NCI-H82 (cell line): ENCODE measurements at places on chromosomes 16 and 17.

- no peak for DNase-seq
Measured at GRCh38 chr17:70138291-70138865, 31.0 kb upstream of the KCNJ2 start.

DNA sequence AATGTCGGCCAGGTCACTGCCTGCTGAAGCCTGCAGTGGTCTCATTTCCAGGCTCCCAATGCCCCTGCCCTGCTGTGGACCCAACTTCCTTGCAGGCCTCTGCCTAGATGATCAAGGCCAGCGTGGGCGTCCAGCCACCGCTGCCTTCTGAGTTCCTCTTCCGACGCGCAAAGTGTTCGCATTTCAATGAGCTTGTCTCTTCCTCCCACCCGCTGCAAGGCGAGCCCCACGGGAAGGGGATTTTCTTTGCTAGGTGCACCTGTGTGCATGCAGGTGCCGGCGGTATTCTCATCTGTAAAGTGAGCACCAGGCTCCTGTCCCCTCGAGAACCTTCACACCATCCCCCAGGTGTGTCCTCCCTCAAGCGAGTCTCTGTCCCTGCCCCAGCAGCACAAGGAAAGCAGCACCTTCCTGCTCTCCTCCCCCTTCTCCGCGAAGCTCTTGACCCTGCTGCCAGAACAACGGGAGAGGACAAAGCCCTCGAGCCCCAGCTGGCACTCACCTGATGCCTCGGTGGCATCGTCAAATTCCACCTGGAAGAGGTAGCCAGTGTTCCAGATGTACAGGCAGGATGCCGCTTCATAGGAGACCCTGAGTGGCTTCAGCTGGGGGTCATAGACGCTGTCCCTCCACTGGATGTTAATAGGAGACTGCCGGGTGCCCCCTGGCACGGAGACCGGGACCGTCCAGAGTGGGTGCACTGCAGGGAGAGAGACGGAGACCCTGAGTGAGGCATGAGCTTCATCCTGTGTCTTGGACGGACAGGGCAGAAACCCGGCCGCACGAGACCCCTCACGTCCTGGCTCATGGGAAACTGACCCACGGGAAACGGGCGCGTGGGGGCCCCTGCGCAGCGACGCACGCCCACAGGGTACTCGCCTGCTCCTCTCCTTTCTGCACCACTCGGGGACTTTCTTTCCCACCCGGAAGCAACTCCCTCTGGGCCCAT lies 9.8 kb downstream of the CA5A start:
- DNase-seq, result no peak

- no peak for DNase-seq
Measured at GRCh38 chr16:58284031-58284430, 10.8 kb downstream of the PRSS54 start.

DNA sequence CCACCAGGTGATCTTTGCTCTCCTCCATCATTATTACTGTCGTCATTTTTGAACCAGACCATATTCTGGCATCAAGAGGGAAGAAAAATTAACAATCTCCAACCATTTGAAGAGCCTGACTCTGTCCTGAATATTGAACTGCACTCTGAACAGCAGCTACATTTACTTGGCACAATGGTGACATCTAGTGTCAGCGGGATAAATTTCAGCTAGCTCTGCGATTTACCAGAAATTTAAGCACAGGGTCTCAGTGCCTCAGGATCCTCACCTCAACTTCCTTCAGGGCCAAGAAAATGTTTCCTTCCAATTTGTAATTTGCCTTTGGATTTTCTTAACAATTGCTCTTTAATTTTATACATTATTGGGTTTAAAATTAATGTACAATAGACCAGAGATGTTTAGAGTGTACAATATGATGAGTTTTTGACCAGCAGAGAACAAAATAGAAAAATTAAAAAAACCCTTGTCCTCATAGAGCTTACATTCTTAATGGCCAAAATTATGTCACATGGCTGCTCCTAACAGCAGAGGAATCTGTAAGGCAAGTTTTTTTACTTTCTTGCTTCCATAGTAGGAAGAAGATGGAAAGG lies 10.7 kb upstream of the ZNF19 start:
- DNase-seq, result peak; percentile 78

DNA sequence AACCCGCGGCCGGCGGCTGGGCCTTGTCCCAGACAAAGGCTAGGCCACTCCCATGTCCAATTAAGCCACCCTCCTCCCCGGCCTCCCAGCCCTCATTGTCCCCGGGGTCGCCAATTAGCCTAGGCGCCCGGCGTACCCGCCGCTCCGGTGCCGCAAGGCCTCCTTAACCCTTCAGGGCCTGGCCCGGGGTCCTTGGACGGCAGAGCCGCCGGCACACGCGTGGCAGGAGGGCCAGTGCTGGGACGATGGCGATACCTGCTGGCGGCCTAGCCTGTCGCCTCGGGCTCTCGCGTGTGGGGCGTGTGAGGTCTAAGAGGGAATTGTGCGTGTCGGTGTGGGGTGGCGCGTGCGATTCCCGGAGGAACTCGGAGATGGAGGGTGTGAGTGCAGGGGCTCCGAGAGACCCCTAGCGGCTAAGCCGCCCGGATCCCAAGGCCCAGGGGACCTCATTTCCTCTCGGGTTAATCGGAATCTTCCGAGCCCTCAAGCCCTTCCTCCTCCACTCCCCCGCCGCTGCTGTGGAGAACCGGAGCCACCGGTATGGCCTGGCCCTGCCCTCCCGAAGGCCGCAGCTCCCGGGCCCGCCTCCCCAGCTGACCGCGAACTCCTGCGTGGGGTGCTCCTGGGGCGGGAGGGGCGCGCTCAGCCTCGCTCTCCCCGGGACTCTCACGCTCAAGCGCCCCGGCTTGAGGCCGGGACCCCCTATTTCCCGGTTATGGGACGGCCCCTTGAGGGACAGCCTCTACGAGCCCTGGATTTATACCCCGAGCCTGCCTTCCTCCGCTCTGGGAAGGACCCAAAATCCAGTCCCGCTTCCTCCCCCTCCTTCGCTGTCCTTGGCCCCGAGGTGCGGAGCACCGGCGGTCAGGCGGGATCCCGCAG lies 11.9 kb downstream of the TBX2 start:
- peak; percentile 83 for DNase-seq

GRCh38 chr17:52143542-52143941 lies 15.0 kb downstream of the CA10 start:
- peak; percentile 99 for DNase-seq

DNA sequence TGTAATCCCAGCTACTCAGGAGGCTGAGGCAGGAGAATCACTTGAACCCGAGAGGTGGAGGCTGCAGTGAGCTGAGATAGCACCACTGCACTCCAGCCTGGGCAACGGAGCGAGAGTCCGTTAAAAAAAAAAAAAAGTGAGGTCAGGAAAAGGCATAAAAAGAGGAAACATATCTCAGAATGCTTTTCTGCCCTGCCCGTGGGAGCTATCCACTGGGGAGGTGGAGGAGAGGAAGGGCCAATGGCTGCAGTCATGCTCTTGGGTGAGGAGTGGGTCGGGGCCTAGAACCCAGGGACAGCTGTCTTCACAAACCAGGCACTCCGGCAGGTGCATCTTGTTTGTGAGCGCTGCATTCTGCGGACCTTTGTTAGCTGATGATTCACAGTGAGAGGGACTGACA lies 60.0 kb upstream of the CDC42EP4 start:
- DNase-seq, result no peak

DNA sequence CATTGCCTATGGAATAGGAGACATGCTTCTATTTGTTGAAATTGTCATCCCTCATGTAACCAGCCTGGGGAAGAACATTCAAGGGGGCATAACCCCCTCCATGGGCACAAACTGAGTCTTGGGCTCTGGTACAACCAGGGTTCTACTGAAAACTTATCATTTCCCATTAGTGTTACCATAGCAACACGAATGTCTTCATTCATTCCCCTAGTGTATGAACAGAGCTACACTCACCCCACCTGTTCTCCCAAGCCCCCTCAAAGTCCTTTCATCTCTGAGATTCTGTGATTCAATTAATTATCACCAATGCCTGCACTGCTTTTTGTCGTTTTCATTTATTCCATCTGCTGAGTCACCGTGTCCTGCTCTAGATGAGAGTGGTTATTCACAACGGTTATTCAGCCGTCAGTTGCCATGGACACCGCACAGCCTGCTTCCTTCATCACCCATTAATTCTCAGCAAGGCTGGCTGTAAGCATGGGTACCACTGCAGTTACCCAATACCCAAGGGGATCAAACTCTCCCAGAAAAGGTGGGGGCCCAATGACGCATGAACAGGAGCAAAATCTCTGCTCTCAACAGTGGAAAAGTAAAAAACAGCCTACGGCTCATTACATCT lies 1.6 kb upstream of the GAST start:
- DNase-seq, result no peak

DNA sequence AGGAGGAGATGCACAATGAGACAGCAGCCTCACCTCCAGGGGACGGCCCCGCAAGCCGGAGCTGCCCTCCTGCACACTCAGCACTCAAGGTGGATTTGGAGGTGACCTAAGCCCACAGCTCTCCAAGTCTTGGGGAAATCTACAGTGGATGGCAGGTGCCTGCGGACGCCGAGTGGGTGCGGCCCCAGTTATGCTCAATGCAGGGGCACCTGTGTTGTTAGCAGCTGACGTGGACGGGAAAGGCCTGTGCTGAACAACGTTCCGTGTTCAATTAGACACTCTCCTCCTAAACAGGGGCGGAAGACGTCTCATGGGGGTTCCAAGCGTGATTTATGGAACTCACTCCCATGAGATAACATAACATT lies 22.0 kb upstream of the METRNL start:
- DNase-seq, result no peak

GRCh38 chr17:13114601-13115031 lies 96.8 kb upstream of the ELAC2 start:
- DNase-seq, result peak; percentile 69

DNA sequence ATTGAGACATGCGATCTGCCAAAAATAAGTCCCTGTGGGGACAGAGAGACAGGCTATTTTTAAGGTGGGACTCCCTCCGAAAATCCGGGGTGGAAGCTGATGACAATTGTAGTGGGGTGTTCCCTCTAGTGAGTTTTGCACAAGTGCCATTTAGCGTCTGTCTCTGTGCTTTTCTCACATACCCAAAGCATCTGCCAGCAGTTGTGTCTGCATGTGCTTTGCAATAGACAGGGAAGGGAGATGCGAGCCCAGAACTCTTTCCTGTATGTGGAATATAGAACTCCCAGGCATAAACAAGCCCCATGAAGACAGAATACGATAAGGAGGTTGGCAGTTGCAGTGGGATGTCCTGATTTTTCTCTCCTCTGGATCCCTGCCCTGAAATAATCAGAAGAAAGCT lies 282.7 kb upstream of the XYLT1 start:
- DNase-seq, result no peak

GRCh38 chr17:40069751-40070708 lies 7.3 kb downstream of the THRA start:
- DNase-seq, result peak; percentile 83

DNA sequence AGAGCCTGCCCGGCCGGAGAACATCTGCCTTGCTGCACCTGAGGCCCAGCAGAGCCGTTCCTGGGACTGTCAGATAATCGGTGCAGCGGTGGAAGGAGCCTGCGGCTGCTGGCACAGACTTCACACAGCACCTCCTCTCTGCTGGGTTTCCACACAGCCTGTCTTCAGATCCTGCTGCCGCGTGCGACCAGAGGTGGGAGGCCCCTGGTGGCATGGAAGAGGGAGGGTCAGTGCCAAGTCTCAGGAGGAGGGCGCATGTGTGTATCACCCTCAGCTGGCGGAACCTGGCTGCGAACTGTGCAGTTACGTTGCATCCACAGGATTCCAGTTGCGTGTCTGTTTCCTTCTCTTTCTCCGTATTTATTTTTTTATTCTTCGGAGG lies 3.3 kb downstream of the CDK5R1 start:
- peak; percentile 68 for DNase-seq

DNA sequence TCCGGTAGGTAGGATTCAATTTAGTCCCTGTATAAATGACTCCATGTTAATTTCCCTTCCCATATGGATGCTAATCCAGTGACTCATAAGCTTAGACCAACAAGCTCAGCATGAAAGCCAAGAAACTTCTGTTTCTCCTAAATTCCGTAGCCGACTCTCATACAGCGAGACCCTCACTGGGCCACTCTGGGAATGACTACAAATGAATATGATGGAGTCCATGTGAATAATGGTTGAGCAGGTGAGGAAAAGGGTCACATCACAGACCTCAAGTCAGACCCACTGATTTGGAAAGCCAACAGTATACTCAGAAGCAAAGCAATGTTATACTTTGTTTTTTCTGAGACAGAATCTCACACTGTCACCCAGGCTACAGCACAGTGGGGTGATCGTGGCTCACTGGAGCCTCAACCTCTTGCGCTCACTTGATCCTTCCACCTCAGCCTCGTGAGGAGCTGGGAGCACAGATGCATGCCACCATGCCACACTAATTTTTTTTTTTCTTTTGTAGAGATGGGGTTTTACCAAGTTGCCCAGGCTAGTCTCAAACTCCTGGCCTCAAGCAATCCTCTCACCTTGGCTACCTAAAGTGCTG lies 14.6 kb downstream of the RSL1D1 start:
- peak; percentile 86 for DNase-seq

DNA sequence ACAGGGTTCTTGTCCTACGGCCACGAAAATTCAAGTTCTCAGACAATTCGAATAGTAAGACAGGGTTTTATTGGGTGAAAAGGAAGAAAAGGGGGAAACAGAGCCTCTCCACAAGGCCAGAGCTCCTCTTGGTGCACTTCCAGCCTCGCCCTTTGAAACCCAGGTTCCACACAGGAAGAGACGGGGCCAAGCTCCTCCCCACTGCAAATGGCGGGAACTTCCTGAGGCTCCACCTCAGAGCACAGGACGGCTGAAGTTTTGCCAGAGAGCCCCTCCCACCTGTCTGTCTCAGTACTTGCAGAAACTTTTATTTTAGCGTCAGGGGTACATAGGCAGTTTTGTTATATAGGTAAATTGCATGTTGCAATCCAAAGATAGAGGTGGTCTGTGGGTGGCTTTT lies 165.7 kb upstream of the CDH8 start:
- peak; percentile 1 for DNase-seq

- DNase-seq, result no peak
Measured at GRCh38 chr17:42475121-42475520, 16.4 kb downstream of the ATP6V0A1 start.

GRCh38 chr17:57444682-57445450 lies 188.5 kb downstream of the MSI2 start:
- no peak for DNase-seq

DNA sequence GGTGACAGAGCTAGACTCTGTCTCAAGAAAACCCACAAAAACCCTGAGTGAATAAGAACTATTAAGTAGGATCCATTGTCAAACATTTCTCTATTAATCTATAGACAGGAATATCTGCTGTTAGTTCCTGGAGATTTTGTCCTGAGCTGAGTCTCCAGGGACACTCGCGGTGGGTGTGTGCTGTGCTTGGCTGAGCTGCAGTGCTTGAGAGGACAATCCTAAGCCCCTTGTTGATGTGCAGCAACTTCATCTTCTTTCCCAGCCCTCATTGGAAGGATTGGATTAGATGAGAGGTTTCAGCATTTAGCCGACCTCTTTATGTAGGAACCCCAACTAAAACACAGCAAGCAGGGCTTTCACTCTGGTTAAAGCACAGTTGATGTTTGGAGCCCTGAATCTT lies 33.3 kb downstream of the NDEL1 start:
- peak; percentile 32 for DNase-seq

- peak; percentile 92 for DNase-seq
Measured at GRCh38 chr17:63478814-63479494, 2.1 kb downstream of the ACE start.

- DNase-seq, result no peak
Measured at GRCh38 chr16:14649816-14650215, 17.1 kb downstream of the BFAR start.

GRCh38 chr16:64916051-64916450 lies 205.8 kb downstream of the CDH11 start:
- DNase-seq, result no peak
